ENCODE measurements at places on chromosomes 2 and 18.

- DNase-seq: no peak
These were observed 192.5 kb downstream of the SMAD2 start for GRCh38 chr18:47737956-47738355.

DNA sequence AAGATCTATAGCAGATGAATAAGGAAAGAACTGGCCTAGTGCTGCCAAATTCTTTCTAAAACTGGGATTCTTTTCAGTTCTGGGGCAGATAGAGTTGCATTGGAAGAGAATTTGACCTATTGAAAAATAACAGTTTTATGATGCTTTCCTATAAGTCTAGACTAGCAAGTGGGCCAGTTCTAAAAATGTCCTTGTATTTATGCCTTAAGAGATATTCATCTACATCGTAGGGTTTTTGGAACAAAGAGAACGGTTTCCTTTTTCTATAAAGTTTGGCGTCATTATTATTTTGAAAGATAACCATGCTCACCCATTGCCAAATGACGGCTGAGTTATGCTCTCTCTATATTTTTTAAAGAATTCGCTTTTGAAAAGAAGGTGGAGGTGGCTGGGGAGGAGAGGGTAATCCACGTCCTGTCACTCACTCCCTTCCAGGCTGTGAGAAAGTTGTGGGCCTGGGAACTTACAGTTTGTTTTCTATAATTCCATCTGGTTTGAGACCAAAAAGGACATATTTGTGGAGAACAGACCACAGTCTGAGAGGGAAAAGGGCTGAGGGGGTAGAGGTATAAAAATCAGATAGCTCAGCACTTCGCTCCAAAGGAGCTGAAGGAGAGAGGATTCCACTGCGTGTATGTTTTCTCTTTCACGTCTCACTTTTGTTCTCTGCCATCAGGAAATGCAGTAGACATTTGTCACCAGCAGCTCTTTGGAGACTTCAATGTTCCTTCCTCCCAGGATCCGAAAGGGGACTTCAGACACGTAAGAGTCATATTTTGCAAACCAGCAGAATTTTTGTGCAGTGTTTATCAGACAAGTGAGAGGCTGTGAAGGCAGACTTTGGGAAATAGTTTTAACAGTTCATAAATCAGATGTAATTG lies 281.9 kb upstream of the FN1 start:
- DNase-seq: no peak

GRCh38 chr2:200966770-200967169 lies 3.3 kb upstream of the ORC2 start:
- peak; percentile 9 for DNase-seq

DNA sequence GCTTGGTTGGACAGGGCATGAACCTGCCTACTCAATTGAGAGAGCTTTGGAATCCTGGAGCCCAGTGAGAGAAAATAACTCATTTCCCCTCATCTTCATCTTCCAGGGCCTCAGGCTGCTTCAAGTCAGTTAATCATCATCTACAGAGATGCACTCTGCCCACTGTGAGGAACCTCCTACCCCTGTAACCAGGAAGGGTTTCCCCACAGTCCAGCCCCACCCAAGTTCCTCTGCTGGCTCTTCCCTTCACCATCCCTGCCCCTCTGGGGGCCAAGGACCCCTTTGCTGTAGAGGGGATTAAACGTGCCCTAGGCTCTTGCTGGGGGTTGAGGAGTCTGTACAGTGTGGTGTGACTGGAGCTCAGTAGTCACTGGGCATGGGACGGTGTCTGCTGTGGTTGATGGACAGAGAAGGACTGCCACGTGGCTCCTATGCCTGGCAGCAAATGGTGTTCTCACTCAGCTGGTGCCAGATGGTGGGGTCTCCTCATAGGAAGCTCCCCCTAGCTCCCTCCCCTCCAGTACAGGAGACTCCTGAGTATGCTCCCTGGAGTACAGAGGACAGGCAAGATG lies 29.5 kb upstream of the LGALSL start:
- DNase-seq: no peak

- DNase-seq: peak; percentile 12
These were observed 36.4 kb downstream of the COL5A2 start for GRCh38 chr2:189142893-189143759.

DNA sequence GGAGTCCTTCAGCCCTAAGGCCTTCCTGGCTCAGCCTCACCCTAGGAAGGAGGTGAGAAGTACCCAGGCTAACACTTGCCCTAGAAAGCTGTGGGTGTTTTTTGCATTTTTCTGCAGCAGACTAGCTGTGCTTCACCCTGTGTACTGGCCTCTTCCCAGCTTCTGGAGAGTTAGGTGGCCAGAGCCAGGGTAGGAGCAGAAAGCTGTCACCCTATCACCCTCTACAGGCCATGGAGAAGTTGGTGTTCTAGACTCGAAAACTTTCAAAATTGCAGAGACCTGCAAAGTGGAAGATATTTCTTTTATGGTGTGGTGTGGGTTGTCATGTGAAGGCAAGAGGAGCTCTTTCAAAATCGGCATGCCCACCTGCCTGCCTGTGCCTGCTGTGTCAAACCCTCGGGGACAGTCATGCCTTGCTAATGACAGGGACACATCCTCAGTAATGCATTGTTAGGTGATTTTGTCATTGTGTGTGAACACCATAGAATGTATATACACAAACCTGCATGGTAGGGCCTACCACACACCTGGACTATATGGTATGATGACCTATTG lies 29.8 kb downstream of the EHD3 start:
- no peak for DNase-seq

- DNase-seq: peak; percentile 5
These were observed 161.2 kb upstream of the PIEZO2 start for GRCh38 chr18:11310476-11311086.

GRCh38 chr2:215598376-215598975 lies 162.6 kb upstream of the FN1 start:
- no peak for DNase-seq

DNA sequence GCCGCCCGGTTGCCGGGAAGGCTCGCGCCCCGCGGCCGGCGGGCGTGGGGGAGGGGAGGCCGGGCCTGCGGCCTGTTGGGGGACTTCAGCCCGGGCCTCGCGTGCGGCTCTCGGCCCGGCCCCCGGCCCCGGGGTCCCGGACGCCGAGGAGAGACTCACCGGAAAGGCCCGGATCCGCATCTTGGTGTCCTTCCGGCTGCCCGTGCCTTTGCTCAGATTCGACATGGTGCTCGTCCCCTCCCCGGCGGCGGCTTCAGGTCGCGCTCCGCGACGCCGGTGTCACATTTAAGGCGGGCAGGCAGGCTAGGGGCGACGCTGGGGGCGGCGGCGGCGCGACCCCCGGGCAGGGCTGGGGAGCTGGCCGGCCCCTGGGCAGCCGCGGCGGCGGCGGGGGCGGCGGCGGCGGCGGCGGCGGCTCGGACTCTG lies 365 bp downstream of the CUL3 start:
- peak; percentile 63 for DNase-seq

- no peak for DNase-seq
These were observed 64.5 kb downstream of the SUCLG1 start for GRCh38 chr2:84394628-84395027.

DNA sequence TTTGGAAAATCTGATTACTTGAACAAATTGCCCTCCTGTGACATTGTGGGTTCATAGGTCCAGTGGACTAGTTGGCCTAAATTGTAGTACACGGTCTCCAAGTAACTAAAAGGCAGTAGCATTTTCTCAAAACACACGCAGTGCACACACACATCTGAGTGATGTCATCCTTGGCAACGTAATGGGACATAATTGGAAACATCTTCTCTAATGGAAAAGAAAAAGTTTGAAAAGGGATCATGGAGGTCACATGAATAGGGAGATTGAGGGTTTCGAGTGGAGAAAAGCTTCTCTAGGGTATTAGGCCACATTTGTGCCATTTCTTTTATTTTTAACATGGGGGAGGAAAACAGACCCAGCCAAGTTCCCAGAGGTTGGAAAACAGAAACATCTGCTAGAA lies 93.3 kb downstream of the MAP4K4 start:
- DNase-seq: no peak

DNA sequence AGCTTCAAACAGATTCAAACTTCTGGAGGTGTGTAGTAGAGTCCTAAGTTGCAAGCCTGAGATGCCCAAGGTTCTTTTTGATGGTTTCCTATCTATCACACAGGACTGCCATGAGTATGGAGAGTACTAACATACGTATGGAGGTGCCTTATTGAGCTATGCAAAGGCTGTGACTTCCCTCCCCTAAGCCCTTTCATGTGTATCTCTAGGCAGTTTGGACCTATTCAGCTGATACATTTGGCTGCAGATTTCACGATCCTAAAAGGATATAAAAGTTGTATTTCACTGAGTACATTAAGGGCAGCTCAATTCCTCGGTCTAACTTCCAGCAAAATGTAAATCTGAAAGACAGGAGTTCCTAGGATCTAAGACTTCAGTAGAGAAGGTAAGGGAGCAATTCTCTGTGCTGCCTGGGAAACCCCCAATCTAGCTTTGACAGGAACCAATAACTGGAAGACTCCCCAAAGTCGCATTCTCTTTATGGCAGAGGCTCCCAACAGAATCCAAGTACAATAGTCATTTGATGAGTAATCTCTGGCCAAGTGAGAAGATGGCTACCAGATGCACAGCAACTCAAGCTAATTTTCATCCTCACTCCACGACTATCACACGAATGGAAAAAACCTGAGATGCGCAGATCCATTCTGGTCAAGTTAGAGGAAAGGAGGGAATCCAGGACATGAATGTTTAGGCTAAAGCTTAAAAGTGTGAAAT lies 83.8 kb downstream of the ATL2 start:
- no peak for DNase-seq

- no peak for DNase-seq
These were observed 205.4 kb downstream of the HDAC4 start for GRCh38 chr2:239195318-239195871.

GRCh38 chr18:12726774-12727550 lies 24.1 kb downstream of the PSMG2 start:
- DNase-seq: peak; percentile 45

GRCh38 chr18:13112982-13113381 lies 105.6 kb upstream of the LDLRAD4 start:
- DNase-seq: no peak

DNA sequence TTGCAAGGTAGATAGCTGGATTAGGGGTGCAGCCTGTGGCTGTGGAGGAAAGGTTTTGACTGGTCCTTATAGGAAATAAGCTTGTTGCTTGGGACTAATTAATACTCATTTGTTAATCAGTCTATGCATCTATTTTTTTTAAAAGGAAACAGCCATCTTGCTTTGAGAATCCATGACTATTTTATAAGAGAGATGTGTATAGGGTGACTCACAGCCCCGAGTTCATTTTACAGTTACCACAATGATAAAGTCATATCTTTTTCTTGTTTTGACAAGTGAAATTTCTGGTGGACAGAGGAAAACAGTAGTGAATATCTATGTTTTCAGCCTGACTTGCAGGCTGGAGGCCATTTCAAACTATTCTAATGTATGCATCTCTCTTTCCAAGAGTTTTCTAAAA lies 193.5 kb upstream of the CCDC68 start:
- no peak for DNase-seq
